ENCODE measurements at places on chromosomes 1 and 21.
A peak's percentile ranks its signal among the peaks of the same experiment; 100 is the strongest.

DNA sequence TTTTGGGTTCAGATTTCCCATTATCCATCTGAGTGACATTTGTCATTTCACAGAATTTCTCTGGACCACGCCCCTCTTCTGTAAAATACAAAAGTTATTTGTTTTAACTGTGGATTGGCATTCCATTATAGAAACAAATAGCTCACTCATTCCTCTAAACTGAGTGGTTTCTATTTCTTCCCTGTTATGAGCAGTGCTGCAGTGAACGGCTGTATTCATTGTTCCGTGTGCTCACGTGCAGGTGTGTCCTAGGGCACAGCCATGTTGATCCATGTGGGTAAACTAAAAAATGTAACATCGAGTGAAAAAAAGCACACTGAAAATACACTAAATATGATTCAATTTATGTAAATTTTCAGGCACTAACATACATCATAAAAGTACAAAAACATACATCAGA, 27.0 kb upstream of the IL12RB2 start:
- DNase-seq = no peak

DNA sequence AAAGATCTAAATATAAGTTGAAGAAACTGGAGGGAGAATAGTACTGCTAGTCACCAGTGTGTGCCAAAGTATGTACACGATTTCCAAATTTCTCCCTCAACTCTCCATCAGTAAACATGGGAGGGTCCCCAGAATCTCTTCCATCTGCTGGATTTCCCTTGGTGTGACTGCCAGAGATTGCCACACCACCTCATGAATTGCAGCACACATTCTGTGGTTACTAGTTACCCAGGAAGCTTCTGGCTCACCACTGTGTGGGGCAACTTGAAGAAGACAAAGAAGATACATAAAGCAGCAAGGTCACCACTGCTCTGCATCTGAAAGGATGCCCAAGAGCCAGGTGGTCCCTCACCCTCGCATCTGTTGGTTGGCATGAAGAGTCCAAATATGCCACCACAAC, 191.7 kb upstream of the ESRRG start:
- no peak for DNase-seq

- no peak for DNase-seq
These were observed 25.9 kb downstream of the RPAP2 start for GRCh38 chr1:92324784-92325183.

- DNase-seq = no peak
These were observed 80.9 kb downstream of the IER5 start for GRCh38 chr1:181169281-181169865.

- DNase-seq = no peak
These were observed 3.9 kb downstream of the EGLN1 start for GRCh38 chr1:231418101-231418740.

DNA sequence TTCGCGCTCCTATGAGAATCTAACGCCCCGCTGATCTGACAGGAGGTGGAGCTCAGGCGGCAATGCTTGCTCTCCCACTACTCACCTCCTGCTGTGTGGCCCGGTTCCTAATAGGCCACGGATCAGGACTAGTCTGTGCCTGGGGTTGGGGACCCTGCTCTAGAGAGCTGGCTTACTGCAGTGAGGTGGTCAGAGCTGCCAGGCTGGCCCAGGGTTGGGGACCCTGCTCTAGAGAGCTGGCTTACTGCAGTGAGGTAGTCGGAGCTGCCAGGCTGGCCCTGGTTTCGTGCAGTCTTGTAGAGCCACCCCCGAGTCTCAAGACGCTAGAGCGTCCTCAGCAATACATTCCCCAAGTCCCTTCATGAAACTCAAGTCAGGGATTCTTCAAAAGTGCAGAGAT, 27.5 kb downstream of the SLC37A1 start:
- DNase-seq = no peak

- peak; percentile 81 for DNase-seq
These were observed 9.6 kb downstream of the PROK1 start for GRCh38 chr1:110460253-110461220.

Data from fibroblast of skin of scalp (primary cell).